ENCODE measurements at places on chromosomes 2 and 18. TPM values are rescaled to one million over a fixed set of nuclear protein-coding genes. Genes with fewer than 3 reads are reported as not detected.
A peak's percentile ranks its signal among the peaks of the same experiment; 100 is the strongest.

DNA sequence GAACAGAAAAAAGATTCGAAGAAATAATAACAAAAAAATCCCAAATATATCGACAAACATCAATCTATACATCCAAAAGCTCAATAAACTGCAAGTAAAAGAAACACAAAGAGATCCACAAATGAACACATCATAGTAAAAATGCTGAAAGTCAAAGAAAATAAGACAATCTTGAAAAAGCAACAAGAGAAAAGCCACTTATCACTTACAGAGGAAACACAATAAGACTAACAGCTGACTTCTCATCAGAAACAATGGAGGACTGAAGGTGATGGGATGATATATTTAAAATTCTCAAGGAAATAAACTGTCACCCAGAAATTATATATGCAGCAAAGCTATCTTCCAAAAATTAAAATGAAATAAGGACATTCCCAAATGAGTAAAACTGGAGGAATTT, 140.3 kb downstream of the NDUFA10 start:
- no peak for DNase-seq

Gene CDH20
- total RNA-seq: not detected

DNA sequence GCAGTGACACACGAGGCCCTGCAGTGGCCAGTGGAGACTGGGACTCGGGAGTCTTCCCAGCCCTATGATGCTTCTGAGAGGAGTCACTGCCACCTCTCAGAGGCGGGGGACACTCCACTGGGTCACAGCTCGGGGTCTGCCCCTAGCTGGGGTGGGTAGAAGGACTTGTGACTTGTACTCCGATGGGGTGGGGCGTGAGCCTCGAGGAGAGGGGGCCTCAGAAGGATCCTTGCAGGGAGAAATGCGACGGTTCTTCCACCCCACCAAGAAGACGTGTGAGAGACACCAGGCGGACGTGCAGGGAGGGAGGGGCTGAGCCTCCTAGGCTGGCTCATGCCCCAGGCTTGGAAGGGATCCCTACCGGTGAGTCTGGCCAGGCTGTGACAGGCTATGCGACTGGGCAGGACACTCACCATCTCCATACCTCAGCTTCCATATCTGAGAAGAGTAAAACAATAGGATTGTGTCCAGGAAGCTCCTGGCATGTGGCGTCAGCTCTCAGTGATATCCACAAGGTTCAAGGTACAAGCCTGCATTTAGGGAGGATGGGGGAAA, 11.1 kb upstream of the OTOS start:
- DNase-seq: no peak

DNA sequence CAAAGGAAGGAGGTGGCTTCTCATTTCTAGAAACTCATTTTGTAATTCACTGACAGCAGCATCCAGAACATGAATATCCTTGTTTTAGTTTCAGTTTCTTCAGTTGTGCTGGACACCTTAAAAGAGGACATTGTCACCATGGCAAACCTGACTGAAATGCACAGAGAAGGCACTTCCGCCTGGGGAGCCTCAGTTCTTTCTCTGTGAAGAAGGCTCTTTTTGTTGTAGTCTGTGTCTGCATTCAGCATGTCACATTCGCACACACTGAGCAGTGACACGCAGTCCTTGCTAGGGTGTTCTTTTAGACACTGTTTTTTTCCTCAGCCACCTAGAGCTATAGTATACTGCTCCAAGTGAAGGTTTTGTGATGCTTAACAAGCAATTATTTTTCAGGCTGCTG, 9.5 kb upstream of the RPRM start:
- no peak for DNase-seq

DNA sequence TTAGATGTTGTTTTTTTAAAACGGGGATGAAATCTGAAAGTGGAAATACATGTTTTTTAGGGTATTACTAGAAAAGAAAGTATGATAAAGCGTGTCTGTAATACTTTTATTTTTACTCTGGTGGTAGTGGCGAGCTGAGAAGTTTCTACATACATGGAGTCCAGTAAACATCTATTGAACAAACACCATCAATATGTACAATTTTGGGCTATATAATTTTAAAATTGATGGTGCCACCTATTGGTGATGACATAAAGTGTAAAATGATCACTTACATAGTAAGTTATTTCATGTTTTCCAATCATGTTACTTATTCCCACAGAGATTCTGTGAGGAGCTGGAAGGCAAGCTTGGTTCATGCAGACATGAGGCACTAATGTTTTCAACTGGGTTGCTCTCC, 31.5 kb upstream of the NFE2L2 start:
- no peak for DNase-seq

Gene ANKRD30BL
- not detected for total RNA-seq

DNA sequence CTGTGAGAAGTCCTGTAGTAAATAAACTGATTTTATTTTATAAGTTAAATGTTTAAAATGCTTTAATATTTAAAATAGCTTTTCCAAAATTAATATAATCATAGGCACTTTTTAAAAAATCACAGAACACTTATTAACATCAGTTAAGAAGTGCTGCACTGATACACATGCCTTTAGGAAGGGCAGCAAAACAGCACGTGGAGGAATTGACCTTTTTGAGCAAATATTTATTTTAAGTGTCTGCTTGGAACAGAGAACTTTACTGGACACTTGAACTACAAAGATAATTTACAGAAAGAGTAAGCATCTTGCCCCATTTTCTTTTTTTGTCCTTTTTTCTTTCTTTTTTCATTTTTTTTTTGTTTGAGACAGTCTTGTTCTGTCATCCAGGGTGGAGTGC, 87.7 kb upstream of the NARS1 start:
- no peak for DNase-seq

Gene PLB1
- total RNA-seq: not detected

Gene RETREG2
- 46.7 TPM for total RNA-seq

DNA sequence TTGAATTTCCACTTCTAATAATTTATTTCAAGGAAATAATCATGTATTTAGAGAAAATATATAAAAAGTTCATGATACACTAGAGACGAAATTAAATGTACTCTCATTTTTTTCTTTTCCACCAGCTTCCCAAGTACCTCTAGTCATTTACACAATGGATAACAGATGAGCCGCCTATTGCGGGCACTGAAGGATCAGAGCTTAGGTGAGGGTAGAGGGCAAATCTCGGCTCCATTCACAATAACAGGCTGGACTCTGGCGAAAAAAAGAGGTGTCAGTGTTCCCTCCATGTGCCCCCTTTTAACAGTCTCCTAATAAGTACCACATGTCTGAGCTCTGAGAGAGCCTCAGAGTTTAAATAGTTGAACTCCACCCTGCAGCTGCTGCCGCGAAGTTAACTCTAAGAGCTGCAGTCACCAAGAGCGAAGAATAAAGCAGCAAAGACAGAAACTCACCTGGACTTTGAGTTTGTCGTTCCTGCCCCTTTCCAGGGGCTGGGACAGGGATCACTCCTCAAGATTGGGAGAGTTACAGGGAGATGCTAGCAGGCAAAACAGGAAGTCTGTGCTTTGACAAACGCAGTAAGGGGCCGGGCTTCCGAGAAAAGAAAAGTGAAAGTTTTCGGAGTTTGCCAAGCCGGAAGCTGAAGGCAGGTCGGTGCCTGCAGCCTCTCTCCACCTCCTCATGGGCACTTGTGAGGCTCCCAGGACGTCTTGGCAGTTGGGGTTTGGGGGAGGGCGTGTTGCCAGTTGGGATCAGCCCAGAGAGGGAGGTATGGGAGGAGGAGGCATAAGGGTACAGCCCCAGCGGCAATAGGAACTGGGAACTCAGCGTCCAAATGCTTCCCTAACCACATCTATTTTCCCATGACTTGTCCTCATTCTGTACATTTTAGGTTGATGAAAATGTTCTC, at the start of gene SP110:
Gene SP110 (minus strand): TSS at position 566 of the 913 bp plus-strand sequence. CDS start 3,057 bp downstream, outside the sequence.
- peak; percentile 75 for DNase-seq

GRCh38 chr18:79779021-79779699, 18.6 kb upstream of the KCNG2 start:
- no peak for DNase-seq

DNA sequence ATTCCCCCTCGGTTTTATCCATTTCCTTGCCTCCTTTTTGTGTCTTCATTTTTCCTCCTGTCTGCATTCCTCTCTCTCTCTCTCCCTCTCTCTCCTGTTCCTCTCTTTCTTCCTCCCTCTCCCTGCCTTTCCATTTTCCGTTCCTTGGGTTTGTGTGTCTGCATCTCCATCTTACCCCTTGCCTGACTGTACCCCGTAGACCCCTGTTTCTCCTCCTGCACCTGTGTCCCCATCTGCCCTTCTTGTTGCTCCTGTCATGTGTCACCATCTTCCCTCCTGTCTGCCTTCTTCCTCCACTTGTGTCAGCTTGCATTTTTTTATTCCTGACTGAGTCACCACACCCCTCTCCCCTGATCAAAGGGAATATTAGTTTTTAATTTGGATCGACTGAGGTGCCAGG, 1.8 kb downstream of the CDK5R2 start:
- no peak for DNase-seq

DNA sequence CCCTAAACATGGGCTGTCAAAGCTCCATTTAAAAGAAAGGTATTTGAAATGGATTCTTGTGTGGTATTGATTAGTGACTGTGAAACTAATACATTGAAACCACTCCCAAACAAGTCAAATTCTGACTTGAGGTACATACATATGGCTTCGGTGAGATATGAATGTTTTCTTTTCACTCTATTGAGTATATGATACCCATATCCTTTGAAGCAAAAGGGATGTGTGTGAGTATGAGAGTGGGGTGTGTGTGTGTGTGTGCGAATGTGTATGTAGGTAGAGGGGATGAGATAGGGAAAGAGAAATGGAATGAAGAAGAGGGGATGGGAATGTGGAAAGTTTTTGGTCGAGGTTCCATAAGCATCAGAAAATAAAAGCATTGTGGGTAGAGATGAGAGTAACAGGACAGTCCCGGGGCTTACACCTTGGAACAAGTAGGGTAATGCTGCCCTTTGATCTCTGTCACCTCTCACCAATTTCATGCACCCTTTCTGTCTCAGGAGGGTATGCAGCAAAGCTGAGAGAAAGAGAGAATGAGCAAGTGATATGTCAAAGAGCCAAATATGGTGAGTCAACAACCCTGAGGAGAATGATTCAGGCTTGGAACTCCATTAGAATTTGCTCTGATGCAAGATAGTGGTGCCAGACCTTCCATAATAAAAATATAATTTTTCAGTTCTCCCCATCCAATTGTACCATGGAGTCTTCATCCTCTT, 64.0 kb upstream of the ZEB2 start:
- DNase-seq: no peak

DNA sequence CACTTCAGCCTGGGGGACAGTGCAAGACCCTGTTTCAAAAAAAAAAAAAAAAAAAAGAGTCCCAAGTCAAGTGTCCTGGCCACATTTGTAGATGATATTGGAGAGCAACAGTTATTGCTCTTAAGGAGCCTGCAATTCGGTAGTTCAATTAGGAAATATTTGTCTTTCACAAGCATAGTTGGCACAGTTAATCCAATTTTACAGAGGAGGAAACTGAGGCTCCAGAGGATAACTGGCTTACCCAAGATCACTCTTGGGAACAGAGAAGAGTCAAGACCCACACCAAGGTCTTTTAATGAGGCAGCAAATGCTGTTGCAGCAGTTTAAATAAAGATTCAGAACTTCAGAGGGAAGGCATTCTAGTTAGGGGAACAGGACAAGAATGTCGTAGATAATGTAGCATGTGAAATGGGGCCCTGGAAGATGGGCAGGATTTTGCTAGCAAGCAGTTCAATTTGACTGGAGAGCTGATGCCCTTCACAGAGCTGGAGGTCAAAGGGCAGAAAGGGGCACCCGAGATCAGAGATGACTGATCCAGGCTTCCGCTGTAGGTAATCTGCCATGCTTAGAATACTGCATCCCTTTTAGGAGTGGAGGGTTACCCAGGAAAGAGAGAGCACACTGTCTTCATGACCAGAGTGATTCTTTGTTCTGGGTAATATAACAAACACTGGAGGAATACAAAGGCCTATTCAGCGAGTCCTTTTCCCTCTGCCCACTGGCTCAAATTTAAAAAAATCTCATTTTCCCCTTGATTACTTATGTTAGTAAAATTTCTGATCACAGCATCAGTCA, 3.0 kb downstream of the NPC1 start:
- no peak for DNase-seq

DNA sequence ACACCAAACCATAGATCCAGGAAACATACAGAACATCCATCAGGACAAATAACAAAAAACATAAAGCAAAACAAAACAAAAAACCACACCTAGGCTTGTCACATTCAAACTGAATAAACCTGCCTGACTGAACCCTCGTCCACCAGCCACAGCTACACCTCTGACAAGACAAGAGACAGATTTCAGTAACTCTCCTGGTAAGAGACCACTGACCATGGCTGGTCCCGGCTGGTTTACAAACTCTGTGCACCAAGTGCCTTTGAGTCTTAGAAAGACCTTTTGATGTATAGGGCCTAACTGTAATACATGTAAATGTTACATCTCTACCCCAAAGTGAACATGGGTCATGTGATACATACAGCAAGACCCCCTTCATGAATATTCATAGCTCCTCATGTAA, 4.8 kb upstream of the SLC66A2 start:
- no peak for DNase-seq

Gene FZD7
- 302 TPM for total RNA-seq

DNA sequence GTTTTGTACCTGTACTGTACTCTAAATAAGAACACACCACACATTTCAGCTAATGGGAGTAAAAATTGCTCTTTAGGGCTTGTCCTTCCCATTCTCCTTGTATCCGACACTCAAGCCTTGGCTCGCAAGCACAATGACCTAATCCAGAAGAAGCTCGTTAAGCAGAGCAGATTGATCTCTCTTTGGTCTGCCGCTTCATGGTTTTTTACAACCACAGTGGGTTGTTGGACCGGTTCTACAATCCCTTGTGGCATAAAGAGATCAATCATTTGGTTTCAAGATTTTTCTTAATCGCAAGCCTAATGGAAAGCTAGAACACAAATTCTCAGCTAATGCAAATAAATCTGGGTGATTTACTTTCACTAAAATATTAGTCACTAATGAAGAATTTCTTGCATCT, 662.1 kb downstream of the LRP1B start:
- no peak for DNase-seq

- no peak for DNase-seq
Measured at GRCh38 chr18:62329691-62330454, 4.8 kb downstream of the TNFRSF11A start.

Gene C2orf78
- 0.09 TPM for total RNA-seq

DNA sequence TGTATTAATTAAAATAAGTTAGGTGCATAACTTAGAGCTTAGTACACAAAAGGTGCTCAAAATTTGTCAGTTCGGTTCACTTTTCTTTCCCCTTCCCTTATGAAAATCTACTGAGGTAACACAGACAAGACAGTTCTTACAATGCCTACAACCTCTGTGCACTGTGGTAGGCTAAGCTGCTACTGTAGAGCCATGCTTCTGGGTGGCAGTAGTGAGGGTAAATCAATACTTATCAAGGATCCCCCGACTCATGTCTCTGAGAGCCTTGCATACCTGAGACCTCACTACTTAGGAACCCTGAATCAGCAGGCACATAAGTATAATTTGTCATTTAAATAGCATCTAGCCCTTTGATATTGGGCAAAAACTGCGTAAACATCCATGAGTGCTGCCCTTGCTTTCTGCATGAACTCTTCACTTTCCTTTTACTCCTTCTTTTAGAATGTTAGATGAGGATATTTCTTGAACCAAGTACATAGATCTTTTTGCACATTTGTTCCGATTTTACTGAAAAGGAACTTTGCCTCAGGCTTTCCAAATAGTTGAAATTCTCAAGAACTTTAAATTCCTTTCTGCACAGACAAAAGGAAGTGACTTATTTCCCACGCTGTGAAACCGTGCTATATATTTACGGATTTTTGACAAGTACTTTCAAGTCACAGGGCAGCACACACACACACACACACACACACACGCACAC, 234.4 kb downstream of the TRIB2 start:
- DNase-seq: no peak

Gene LAMA3
- total RNA-seq: 0.33 TPM

Data from H9 (cell line).